ENCODE measurements at places on chromosomes 2 and 18.

GRCh38 chr2:127358044-127358443 is 29.7 kb downstream of the MAP3K2 start:
- no peak for DNase-seq

GRCh38 chr2:25598911-25599310 is 74.5 kb downstream of the DTNB start:
- no peak for DNase-seq

DNA sequence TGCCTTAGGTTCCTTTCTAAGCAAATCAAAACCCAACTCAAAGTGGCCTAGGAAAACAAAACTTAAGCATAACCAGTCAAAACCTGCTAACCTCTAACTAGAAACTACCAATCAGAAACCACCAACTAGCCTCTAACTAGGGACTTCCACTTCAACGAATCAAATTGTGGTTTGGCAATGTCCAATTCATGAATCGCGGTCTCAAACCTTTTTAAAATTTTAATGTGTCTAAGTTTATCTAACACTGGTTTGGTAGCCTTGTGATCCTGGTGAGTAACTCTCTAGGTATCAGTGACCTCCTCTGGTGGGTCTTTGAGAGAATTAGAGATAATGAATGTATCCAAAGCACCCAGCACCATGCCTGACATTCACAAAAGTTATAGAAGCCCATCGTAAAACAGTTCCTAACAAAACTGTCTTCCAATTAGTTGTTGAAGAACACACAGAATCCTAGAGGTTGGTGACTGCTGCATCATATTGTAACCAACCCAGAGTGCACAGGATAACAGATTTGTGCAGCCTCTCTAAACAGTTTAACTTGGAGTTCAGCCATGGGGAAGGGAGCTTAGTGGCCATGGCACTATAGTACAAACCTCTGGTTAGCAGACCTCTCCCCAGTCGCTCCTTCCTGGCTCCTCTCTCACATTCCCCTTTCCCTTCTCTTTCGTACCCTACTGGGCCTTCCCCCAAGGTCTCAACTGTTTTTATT is 45.2 kb upstream of the B3GNT2 start:
- no peak for DNase-seq

- no peak for DNase-seq
These were observed 201.8 kb upstream of the ZNF521 start for GRCh38 chr18:25553631-25554263.

Measured in stimulated activated CD4-positive, alpha-beta T cell treated with anti-CD3 and anti-CD28 coated beads, Interleukin-4, amount 100 ng/mL, for 4 hours (primary cell).